Panc1 (cell line): ENCODE measurements at places on chromosomes 12 and 14. TPM values are rescaled to one million over a fixed set of nuclear protein-coding genes. Genes with fewer than 3 reads are reported as not detected.

DNA sequence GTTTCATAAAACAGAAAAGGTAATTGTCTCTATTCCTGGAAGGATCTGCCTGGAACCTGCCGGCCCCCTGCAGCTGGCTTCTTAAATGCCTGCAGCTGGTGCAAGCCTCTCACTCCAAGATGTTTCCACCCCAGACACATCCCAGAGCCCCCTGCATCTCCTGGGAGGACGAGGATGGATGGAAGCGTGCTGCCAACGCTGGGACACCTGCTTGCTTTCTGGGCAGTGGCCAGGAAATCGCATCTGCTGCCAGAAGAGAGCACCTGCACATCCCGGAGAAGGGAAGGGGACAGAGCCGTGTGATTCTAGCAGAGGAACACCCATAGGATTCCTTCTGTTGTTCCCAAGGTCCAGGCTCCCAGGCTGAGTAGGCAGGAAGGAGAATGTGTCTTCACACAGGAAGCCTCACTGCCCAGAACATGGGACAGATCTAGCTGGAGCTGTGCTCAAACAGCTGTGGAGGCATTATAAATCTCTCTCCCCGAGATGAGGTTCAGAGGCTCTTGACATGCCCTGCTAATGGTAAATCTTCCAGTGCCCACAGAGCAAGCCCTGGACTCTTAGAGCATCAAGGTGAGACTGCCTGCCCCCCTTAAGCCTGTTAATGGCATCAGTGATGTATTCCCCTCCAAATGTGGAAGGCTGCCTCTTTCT lies 138.8 kb upstream of the MAP1LC3B2 start:
- no peak for DNase-seq

DNA sequence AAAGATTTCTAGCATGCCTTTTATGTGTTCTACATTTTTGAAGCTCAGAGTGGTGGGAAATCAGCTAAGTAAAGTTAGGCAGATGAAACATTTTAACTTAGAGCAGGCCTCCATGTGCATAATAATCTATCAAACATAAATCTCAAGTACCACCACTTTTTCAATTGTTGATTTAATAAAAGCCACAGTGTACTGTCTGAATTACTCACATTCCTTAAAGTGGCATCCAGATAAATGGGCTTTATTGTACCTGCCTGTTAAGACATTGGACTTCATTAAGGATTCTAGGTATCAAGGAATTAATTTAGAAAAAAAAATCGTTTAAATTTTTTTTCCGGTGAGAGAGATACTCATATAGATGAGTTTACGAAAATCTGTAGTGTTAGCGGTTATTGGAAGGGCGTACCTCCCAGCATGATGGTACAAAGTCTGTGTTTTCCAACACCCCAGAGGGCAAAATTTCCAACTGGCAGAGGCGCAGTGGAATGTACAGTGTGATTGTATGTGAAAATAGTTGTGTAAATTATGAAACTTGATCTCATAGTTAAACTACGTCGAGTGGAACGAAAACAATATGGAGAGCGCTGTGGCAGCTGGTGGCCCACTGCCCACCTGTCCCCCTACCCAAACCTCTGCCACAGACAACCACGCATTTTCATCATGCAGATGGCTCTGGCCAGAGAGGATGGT lies 25.0 kb downstream of the ELK3 start:
- no peak for DNase-seq

- no peak for DNase-seq
Measured at GRCh38 chr12:78977304-78977867, 112.8 kb downstream of the SYT1 start.

DNA sequence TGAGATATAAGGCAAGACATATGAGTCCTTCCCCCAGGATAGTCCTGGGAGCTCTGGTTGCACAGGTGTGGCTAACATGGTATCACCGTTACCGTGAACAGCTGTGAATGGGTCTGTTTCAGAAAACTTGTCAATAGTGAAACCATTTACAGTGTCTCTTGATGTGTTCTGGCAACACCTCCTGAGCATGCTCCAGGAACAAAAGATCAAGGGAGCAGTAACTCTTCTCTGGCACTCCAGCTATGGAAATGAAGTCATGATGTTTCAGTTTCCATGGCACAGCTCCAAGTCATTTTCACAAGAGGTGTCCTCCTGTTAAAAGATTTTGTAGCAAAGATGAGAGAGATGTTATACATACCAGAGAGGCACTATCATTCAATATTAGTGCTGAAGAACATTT lies 253.7 kb downstream of the SNAPC1 start:
- DNase-seq = no peak

- no peak for DNase-seq
Measured at GRCh38 chr14:87690076-87690613, 302.8 kb downstream of the GALC start.

- DNase-seq = no peak
Measured at GRCh38 chr12:76713986-76714385, 49.9 kb upstream of the ZDHHC17 start.

DNA sequence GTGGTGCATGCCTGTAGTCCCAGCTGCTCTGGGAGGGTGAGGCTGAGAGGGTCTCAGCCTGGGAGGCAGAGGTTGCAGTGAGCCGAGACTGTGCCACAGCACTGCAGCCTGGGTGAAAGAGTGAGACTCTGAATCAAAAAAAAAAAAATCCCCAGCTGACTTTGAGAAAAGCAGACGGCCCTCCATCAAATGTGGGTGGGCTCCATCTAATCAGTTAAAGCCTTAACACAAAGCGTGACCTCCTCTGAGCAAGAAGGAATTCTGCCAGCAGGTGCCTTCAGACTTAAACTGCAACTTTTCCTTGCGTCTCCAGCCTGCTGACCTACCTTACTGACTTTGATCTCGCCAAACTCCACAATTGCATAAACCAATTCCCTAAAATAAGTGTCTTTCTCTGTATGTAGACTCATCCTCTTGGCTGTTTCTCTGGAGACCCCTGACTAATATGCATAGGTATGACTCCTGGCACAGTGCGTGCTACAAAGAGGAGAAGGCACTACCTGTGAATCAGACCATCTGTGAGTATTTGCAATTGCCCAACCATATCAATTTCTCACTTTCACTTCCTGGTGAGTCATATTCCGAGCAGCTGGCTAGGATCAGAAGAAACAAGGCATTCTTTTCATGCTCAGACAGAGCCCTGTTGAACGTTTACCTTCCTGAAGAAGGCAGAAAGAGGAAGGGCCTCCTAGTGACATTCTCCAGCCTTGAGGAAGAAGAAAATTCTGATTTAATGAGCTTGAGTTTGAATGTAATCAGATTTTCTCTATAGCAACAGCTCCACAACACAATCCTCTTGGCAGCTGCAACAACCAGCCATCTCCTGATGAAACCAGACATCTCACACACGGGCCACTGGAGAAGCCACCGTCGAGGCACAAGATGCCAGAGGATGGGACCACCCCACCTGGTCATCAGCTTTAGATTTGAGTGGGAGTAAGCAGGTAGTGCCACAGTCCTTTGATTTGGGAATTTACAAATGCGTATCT lies 54.3 kb downstream of the CLMN start:
- peak; percentile 95 for DNase-seq

- DNase-seq = no peak
Measured at GRCh38 chr14:99234961-99235571, 36.9 kb downstream of the BCL11B start.

DNA sequence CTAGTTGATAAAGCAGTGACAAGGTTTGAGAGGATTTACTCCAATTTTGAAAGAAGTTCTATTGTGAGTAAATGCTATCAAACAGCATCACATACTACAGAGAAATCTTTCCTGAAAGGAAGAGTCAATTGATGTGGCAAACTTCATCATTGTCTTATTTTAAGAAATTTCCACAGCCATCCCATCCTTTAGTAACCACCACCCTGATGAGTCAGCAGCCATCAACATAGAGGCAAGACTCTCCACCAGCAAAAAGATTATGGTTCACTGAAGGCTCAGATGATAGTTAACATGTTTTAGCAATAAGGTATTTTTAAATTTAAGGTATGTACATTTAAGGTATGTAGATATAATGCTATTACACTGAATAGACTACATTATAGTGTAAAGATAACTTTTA lies 122.1 kb upstream of the ARHGAP5 start:
- no peak for DNase-seq

DNA sequence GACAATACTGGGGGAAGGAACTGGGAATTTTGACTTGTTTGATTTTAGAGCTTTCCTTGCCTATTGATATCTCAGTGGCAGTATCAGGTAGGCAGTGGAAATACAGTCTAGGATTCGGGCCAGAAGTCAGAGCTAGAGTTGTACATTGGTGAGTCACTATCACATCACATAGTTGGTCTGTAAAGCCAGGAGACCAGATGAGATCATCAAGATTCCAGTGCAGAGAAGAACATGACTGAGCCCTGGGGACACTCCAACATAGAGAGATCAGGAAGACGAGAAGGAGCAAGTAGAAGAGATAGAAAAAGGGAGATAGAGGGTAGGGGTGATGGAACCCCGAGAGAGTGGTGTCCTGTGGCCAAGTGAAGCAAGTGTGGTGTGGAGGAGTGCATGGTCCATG lies 46.6 kb upstream of the NR1H4 start:
- peak; percentile 15 for DNase-seq

GRCh38 chr12:20099395-20100183 lies 268.7 kb upstream of the PDE3A start:
- DNase-seq = no peak

DNA sequence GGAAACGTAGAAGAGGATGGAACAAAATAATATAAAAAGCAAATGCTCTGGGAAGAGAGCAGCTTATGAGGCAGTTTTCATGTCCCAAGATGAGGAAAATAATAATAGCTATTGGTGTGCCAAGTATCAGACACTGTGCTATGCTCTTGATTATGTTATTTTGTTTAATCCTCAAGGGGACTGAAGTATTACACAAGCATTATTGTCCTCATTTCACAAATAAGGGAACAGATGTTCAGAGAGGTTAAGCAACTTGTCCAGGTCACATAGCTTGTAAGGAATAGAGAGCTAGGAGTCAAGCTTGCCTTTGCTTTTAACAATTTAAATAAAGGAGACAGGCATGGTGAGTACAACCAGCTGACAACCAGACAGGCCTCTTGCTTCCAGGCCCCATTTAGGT lies 26.9 kb upstream of the LTBP2 start:
- DNase-seq = no peak

DNA sequence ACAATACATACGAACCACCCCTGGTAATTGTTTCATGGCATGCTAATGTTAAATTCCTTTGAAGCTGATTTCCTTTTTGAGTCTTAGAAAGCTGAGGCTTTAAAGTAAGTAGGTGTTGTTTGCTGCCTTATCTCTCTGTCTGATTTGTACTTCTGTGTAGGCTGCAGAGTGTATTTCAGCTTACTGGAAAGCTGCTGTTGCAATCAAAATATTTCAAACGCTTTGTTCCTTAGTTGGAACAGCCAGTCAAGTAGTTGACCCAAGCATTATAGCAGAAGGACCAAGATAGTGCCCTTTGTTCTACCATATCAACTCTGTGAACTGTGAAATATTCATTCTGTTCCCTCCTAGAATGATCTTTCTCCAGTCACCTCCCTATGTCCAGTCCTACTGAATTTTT lies 3.1 kb downstream of the PKP2 start:
- DNase-seq = no peak

DNA sequence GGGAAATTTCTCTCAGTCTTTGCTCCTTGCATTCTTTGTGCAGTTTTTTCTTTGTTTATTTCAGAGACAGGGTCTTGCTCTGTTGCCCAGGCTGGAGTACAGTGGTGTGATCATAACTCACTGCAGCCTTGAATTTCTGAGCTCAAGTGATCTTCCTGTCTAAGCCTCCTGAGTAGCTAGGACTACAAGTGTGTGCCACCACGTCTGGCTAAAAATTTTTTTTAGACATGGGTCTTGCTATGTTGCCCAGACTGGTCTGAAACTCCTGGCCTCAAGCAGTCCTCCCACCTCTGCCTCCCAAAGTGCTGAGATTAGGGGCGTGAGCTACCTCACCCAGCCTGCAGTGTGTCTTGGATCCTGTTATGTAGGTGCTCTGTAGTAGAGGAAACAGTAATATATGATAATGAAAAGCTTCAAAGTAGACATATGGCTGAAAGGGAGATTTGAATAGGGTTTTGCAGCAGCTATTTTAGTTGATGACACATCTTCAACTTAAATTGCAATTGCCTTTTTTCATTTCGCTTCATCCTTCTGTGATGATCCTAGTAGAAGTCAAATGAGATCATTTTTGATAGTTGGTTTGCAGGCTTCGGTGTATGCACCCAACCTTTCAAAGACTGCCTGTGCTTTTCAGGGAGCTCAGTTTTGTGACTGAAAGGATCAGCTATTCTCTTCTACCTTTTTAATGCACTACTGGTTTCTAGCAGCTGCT lies 75.4 kb downstream of the FUT8 start:
- DNase-seq = no peak

DNA sequence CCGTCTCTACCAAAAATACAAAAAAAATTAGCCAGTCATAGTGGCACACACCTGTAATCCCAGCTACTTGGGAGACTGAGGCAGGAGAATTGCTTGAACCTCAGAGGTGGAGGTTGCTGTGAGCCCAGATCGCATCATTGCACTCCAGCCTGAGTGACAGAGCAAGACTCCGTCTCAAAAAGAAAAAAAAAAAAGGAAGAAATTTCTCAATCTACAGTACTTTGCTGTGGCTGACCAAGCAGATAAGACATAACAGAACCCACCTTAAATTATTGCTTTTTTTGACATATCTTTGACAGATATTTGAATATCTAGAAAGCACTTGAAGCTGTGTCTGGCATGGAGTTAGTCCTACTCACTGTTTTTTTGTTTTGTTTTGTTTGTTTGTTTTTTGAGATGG lies 34.9 kb upstream of the HNF1A start:
- no peak for DNase-seq

DNA sequence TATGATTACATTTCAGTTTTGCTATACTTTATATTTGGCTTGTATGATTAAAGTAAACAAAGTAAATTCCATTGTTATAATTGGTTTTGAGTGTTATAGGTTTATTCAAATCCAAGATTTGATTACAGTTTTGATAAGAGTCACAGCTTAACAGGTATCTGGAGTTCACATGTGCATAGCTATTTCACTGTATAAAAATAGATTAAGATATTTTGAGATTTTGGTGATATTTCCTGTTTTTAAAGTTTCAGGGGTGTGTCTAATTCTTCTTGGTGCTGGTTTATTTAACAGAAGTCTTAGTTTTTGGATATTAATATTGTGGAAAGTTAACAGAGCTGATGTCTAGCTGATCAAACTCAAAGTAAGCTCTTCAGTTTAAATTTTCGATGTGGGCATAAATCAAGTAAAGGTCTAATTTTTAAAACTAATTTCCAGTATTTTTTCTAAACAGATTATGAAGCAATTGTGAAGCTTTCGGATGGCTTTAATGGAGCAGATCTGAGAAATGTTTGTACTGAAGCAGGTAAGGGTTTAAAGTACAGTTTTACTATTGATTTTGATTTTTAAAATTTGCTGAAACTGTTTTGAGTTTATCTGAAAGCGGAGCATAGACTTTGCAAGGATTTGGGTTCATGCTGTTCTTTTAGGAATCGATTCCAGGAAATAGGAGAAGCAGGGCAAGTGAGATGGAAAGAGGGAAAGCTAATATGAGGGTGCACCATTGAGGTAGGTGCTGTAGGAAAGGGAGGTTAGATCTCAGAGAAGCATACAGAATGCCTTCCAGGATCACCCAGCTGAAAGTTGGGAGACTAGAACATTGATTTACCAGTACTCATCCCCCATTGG lies 6.2 kb upstream of the STYX start:
- no peak for DNase-seq

ADAMTS20 gene
- not detected for total RNA-seq

PTPRB gene
- 0.33 TPM for total RNA-seq
